ENCODE measurements at places on chromosomes 12 and 14.

GRCh38 chr12:22046968-22047390, 961 bp downstream of the CMAS start:
- no peak for DNase-seq

GRCh38 chr12:47080725-47081502, 1.2 kb upstream of the AMIGO2 start:
- DNase-seq, result peak; percentile 69

DNA sequence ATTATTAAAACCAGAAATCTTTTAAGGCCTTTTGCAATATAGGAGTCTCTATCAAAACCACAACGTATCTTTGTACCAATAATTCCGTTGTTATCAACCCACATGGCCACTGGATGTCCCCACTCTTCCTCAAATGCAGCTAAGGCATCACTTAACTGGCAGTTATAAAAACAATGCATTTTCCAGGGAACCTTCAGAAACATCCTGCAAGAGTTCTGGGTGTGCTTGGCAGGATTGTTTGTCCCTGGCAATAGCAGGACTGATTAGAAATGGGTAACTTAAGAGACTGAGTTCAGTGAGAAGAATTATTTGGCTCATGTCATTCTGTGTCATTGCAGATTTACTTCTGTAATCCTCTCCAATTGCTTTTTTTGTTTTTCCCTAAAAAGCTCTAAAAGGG, 112.0 kb downstream of the SLC15A5 start:
- DNase-seq, result no peak

GRCh38 chr14:100019156-100019744, 46.0 kb upstream of the EVL start:
- DNase-seq, result no peak

GRCh38 chr14:55625481-55625880, 45.5 kb downstream of the KTN1 start:
- DNase-seq, result no peak

DNA sequence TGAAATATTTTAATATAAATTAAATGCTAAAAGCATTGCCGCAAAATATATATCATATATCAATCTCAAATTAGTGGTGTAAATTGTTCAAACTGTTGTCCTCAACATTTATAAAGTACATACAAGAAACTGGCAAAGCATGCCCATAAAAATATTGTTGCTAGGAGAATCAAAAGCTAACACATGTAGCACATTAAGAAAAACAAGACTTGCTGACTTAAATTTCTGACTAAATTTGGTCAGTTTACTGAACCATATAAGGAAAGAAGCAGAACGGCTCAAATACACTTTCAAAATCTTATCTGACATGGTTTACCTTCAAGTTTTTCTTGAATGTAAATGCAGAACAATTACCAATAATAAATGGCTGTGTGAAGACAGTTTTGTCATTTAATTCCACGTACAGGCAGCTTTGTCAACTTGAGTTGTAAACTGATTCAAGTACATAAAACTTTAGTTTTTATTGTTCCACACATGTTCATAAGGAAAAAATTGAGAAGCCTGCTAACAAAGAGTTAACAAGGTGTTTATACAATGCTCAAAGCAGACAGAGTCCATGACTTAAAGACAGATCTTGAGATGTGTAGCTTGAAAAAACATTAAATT, 50.4 kb downstream of the PPP1R12A start:
- no peak for DNase-seq

Measured in stimulated activated CD4-positive, alpha-beta T cell treated with anti-CD3 and anti-CD28 coated beads, Interleukin-2, amount 100 ng/mL, for 24 hours (primary cell).